Choroid plexus epithelial cell (primary cell): ENCODE measurements at places on chromosomes 2 and 18.

DNA sequence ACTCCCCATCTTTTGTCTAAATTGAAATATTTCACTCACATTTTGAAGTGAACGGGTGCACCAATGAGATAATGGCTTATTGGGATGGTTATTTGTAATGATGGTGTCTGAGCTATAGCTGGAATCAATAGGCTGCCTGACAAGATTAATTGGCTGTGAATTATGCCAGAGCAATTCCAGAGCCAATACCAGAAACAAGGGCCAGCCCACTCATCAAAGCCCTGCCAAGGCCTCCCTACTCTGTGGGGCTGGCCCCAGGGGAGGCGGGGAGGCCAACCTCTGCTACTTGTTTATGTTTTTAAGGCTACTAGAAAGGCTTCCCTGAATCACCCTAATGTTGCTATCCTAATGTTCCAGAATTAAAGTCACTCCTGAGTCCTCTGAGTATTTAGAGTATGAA, 29.1 kb upstream of the NEMP2 start:
- DNase-seq: no peak

- DNase-seq: no peak
These were observed 28.0 kb downstream of the LDLRAD4 start for GRCh38 chr18:13246591-13246990.

GRCh38 chr18:51610481-51610880, 413.0 kb upstream of the MEX3C start:
- no peak for DNase-seq

- no peak for DNase-seq
These were observed 7.1 kb upstream of the UPP2 start for GRCh38 chr2:158094487-158095092.

DNA sequence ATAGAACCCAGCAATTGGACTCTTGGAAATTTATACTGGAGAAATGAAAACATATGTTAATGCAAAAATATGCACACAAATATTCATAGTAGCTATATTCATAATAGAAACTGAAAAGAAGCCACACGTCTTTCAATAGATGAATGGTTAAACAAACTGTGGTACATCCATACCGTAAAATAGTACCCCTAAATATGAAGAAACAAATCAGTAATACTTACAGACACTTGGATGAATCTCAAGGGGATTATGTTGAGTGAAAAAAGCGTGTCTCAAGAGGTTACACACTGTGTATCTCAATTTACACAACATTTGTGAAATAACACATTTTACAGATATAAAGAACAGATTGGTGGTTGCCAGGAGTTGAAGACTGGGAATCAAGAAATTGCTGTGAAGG, 61.1 kb upstream of the ARHGAP15 start:
- DNase-seq: no peak

DNA sequence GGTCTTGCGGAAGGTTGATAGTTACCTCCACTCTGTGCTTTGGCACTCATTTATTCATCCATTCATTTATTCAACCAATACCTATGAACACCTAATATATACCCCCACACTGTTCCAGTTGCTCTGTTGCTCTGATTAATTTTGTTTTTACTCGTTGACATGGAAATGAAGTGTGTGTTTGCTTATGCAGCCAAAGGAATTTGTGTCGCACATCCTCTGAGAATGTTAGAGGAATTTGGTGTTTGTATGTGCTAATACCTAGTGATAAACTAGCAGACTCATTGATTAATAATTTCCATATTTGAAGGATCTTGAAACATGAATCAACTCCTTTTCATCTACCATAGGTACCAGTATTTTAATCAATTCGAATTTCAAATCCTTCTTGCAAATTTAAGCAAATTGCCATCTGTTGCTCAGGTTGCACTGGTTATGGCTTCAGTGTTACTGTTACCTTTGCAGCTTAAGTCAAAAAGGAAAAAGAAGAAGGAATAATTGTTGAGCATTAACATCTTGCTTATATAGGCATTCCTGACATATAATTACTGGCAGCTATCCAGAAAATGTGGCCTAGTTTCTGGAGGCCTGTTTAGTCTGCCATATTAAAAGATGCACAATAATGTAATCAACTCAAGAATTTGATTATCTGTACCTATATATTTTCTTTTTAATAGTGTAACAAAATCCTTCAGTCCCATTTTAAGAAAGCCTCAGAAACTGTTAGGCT, 25.7 kb upstream of the CRIM1 start:
- peak; percentile 87 for DNase-seq

GRCh38 chr2:65402323-65402722, 30.1 kb downstream of the SPRED2 start:
- no peak for DNase-seq

DNA sequence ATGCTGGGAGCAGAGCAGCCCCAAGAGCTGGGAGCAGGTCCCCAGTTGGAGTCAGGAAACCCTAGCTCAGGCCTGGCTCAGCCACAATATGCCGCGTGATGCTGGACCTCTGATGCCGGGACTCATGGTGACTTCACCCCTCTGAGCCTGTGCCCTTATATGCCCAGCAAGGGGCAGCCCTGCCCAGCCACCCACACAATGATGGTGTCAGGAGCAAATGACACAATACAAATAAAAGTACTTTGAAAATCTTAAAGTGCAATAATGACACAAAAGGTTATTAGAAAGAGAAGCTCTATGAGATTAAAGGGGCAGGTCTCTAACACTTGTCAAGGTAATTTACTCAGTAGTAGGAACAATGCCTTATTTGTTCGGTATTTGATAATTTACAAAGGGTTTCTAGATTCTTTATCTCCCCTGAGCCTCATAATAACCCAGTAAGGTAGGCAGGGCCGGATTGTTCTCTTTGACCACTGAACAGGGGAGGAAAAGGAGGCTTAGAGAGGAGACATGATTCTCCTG, 18.3 kb upstream of the KIF3C start:
- no peak for DNase-seq

DNA sequence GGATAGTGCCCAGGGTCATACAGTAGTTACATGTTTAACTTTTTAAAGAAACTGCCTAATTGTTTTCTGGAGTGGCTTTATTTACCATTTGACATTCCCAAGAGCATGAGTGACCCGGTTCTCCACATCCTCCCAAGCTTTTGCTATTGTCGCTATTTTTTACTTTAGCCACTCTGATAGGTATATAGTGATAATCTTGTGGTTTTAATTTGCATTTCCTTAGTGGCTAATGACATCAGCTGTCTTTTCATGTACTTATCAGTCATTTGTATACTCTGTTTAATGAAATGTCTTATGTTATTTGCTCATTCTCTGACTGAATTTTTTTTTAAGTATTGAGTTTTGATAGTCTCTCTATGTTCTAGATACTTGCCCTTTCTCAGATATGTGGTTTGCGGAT, 109.7 kb upstream of the HS6ST1 start:
- no peak for DNase-seq

- peak; percentile 100 for DNase-seq
These were observed at the start of gene SULT1C2 for GRCh38 chr2:108288534-108289106. Gene SULT1C2 (plus strand): TSS chr2:108288895. CDS start chr2:108293668, 4,773 bp downstream.

- DNase-seq: no peak
These were observed 190.2 kb upstream of the GATA6 start for GRCh38 chr18:21979171-21979560.

DNA sequence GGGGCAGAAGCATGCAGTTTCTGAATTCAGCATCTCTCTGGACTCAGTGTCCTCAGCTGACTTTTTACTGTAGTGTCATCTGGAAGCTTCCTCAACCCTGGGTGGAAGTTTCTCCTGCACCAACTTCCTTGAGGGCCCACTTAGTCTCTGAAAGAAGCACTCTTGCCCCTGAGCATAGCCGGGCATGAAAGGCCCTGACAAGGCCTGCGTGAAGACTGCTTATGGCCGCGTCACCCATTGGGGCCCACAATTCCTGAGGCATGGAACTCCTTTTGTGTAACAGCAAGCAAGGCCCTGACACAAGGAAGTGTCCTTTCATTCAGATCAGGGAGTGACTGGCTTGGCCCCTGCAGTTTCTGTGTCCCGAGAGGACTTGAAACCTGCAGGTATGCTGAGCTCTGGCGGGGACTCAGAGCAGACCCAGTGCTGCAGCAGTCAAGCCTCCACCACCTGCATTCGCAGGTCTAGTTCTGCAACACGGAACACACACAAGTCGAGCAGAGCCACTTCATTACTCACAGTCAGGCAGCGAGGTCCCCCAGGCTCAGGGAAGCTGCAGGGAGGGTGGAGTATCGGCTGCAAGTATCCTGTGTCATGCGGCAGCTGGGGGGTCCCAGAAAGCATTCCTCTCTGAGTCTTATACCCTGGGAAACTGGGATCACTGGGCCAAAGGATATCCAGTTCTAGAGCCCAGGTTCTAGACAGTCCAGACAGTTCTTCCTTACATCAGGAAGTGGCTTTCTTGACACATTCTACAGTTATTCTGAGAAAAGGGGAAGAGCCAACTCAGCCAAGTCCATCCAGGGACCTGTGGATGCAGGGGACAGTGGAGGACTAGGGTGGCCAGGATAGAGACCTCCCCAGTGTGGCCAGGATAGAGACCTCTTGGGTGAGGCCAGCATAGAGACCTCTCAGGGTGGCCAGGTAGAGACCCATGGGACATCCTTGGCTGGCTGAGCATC, 35.6 kb upstream of the PRLH start:
- no peak for DNase-seq

- DNase-seq: no peak
These were observed 151.6 kb downstream of the TMEM18 start for GRCh38 chr2:525611-526010.

- DNase-seq: no peak
These were observed 57.3 kb downstream of the MTHFD2 start for GRCh38 chr2:74255660-74256213.

DNA sequence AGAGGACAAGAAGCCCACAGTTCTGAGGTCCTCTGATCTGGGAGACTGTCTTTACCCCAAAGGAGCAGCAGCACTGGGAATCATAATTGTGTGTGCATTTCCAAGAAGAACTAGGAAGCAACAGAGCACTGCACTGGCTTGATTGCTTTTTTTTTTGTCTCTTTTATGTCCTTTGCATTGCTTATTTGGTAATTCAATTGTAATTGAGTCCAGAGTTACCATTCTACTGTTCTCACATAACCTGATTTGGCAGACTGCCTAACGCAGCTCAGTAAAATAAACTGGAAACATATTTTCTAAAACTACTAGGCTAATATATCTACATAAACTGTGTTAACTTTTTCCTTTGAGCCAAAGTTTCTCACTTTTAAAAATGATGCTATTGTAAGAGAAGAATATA, 190.3 kb upstream of the SLC8A1 start:
- peak; percentile 0 for DNase-seq

- no peak for DNase-seq
These were observed 29.2 kb downstream of the MROH2A start for GRCh38 chr2:233807215-233807865.

DNA sequence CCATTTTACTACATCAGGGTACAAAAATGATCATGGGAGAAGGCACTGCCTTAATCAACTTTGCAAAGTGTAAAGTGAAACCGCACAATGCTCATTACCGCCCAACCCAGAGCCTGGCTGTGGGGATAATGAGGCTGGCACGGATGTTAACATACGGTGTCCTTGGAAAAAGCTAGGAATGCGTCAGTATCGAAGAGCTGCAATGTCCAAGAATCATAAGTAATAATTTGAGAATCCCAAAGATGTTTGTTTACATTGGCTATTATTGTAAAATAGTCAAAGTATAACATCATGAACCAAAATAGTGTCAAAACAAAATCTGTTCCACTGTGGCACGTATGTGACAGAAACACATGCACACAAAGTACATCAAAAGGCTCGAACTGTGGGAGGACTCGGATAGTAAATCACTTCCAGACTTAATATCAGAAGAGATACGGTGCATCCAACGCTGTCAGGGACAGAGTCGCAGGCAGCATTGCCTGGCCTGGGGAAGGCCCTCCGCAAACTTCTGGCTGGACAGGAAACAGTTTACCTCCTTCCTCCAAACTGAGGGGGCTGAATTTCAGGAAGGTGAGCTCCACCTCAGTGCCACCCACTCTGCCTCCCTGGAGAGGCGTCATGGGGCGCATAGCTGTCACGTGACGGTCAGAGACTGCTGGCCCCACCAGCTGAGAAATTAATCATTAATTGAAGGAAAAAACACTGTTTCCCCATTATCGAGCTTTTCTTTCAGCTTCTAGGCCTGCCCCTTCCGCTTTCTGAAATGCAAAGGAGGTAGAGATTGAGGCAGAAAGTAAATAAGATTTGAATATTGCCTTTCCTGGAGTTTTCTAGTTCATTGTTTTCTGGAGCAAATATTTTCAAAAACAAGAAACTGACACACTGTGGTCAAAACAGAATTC, 1.8 kb upstream of the ID2 start:
- peak; percentile 37 for DNase-seq

GRCh38 chr18:3554091-3554601, 104.2 kb downstream of the TGIF1 start:
- peak; percentile 41 for DNase-seq

- peak; percentile 73 for DNase-seq
These were observed 128.5 kb downstream of the CALCRL start for GRCh38 chr2:187319441-187320108.

- DNase-seq: no peak
These were observed 47.9 kb upstream of the B3GNT7 start for GRCh38 chr2:231347638-231348037.

DNA sequence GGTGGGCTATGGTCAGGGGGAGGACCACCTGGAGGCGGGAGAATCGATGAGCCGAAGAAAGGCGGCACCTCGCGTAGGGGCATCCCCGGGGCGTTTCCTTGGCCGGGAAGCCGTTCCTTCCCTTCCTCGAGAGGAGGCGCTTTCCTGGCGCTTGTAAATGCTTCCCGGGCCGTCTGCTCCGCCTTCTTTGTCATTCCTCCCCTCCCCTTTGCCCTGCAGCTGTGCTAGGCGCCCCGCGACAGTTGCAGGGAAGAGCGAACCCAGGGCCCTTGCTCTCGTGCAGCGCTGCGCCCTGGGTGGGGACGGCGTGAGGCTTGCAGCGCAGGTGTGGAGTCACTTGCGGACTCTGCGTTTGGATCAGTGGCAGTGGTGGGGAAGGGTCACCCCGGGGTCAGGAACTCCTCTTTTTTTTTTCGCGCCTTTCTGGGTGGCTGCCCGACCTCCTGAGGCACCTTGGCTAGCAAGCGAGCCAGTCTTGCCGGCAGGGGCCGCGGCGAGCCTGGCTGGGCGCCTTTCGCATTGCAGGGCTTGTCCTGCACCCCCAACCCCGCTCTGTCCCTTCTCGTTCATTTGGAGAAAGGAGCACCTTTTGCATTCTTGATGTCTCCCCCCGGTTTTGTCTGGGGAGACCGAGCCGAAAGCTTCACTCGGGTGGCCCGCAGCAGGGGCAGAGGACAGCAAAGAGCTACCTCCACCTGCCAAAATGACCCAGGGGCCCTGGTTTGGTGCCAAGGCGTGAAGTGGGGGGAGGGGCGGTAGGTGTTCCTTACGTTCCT, 858 bp downstream of the KCNS3 start:
- peak; percentile 35 for DNase-seq

DNA sequence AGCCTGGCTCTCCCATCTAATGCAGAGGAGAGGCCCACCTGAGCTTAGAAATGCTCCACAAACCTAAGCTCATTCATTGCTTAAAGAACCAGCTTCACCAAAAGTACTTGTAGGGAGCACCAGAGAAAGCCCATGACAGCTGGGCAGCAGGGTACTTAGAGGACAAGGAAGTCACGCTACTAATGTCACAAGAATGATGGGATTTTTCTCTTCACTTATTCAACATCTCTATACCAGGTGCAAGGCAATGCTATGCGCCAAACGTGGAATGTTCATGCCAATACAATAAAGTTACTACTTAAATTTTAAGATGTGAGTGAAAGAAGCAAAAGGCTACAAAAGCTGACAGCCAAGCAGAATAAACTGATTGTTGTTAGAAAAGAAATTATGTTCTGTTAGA, 36.0 kb downstream of the LONRF2 start:
- no peak for DNase-seq
